ENCODE measurements at places on chromosomes 16 and 17.

- no peak for DNase-seq
Observed at GRCh38 chr16:10871157-10871991, 5.6 kb upstream of the CIITA start.

DNA sequence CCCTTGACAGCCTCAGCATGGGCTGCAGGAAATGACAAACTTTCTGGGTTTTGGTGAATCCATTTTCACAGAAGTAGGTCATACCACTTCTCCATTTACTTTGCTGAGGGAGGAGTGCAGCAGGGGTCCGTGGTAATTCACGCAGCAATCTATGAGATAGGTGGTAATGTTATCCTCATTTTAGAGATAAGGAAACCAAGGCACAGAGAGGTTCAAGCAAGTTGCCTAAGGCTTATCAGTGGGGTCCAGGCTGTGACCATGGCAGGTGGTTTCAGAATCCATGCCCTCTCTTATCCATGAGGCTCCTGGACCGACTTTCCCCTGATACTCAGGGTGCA is 12.6 kb downstream of the TBX4 start:
- DNase-seq = no peak

DNA sequence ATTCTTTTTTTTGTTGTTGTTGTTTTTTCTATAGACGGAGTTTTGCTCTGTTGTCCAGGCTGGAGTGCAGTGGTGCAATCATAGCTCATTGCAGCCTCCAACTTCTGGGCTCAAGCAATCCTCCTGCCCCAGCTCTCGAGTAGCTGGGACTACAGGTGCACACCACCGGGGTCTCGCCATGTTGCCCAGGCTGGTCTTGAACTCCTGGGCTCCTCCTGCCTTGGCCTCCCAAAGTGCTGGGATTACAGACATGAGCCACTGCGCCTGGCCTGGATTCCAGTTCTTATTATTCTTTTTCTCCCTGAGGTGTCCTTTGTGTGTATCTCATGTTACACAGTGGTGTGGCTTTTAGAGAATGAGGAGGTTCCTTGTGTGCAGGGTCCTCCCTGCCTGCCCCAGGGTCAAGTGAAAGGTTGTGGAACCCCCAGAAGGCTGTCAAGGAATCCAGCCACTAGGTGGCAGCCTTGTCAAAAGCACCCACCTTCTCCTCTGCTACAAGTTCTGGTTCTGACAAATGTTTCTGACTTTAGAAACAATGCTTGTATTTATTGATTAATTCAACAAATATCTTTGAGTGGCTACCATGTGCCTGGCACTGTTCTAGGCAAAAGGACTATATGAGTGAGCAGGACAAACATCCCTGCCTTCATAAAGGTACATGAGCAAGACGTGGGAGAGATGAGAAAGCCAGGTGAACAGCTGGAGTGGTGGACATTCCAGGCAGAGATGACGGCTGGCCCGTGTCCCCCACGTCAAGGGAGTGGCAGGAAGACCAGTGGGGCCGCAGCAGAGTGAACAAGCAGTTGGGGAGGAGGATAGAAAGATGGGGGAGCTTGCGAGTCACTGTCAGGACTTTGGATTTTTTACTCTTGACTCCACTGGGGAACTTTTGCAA is 112.4 kb downstream of the SPECC1 start:
- DNase-seq = peak; percentile 74

DNA sequence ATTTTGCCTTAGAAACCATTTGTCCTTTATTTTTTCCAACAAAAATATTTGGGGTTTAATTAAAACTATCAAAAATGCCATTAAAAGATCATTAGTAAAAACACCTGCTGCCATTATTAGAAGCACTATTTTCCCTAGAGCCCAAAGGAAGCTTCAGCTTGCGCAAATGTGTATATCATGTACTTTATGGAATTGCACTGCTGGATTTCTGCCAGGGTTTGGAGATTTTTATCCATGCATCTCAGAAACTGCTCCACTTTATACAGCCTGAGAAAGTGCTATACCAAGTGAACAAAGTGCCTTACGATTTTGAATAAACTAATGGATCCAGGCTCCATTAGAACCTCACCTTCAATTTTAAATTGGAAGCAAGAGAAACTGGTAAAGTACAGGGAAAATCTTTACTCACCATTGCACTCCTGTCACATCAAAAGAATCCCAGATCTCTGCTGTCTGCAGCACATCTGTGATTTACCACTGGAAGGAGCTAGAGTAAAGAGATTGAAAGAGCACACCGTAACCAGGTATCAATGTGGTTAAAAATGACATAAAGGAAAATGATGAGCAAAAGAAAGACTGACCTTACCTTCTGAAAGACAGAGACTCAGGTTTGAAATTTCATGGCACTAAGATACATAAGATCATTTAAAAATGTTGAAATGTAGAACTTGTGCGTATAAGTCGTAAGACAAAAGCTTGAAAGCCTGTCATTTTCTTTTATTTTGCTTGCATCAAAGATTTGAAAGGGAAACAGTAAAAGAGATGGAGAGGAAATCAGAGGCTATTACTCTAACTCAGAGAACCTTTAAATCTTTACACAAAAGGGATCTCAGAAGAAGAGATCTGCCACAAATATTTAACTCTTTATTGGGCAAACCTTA is 678.1 kb upstream of the GOT2 start:
- no peak for DNase-seq

GRCh38 chr17:65771704-65772103 is 210.3 kb upstream of the AXIN2 start:
- no peak for DNase-seq

DNA sequence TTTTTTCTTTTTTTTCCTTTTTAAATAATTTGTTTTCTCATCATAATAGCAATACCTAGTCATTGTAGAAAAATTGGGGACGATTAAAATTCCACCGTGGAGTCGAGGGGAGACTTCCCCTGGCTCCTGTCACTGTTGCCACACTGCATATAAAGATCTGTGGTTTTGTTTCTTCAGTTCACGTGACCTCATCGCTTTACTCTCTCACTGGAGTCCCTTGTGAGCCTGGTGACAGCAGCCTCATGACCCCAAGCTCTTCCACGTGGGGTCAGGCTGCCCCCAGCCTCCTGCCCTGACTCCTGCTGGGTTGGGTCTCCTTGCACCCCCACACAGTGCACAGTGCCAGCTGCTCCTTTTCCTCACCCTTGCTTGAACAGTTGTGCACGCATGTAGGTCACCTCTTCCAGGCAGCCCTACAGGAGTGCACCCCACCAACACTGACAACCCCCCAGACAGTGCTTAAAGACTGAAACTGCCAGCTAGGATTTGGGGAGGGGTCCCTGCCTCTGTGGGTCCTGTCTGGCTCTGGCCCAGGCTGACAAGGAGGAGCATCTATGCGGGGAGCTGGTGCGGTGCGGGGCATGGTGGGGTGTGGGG is 7.3 kb upstream of the METRNL start:
- DNase-seq = no peak

DNA sequence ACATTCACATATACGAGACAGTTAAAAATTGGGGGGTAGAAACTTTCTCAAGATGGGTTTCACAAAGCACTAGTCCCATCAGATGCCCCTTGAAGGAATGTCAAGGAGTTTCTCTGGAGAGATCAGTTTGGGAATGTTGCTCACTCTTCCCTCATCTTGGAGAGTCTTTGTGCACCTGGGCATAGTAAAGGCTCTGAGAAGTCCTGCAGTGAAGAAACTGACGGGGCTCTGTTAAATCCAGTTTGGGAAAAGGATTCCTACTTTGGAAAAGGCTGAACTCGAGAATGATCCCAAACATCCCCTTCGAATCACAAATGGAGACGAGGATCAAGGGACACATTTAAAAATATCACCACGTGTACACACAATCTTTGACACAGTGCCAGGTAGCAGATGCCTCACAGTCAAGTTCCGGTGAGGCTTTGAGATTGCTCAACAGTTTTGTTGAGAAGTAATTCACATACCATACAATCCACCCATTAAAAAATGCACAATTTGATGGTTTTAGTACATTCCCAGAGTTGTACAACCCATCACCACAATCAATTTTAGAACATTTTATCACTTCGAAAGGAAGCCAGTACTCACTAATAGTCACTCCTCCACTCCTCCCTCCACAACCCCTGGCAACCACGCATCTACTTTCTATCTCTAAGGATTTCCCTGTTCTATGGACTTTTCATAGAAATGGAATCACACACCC is 203.4 kb upstream of the FOXF1 start:
- no peak for DNase-seq

DNA sequence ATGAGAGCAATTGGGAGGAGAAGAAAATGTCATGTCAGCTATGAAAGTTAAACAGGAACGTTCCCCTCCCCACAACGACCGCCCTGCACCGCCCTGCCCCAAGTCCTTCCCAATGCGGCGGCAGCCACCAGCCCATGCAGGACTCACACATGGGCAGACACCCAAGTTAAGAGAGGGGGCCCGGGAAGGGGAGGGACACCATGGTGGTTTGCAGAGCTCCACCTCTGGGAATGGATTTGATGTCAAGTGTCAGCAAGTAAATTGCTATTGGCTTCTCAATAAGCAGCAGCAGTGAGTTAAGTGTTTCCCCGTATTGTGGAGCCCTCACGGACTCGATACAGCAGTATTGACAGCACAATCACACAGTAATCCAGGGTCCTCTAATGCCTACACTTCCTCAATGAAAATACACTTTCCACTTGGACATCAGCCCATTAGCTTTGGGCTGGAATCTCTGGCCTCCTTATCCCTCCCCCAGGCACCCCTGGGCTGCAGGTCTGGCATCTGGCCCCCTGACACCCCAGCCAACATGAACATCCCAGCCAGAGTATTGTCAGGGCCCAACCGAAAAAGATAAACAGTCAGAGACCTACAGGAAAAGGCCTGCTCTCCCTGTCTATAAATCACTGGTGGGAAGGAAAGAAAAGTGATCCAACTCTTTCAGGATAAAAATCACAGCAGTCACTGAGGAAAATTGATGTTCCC is 22.6 kb downstream of the ZFHX3 start:
- DNase-seq = no peak

DNA sequence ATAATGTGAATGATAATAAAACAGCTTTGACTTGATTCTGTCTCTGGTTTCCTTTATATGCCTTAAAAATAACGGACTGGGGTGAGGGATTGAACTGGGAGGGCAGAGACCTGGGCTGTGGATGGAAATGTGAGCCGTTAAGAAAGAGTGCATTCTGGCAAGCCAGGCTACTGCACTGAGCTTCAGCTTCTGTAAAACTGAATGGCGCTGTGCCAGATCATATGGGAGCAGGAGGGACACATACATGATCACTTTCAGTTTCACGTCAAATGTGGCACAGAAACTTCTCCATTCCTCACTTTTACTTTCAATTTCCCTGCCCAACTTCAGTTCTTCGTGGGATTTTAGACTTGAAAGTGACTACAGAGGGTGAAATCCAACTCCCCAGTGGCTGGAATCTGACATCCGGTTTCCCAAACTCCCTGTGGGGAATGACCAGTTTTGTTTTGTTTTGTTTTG is 1.1 kb downstream of the MT2A start:
- DNase-seq = peak; percentile 76

DNA sequence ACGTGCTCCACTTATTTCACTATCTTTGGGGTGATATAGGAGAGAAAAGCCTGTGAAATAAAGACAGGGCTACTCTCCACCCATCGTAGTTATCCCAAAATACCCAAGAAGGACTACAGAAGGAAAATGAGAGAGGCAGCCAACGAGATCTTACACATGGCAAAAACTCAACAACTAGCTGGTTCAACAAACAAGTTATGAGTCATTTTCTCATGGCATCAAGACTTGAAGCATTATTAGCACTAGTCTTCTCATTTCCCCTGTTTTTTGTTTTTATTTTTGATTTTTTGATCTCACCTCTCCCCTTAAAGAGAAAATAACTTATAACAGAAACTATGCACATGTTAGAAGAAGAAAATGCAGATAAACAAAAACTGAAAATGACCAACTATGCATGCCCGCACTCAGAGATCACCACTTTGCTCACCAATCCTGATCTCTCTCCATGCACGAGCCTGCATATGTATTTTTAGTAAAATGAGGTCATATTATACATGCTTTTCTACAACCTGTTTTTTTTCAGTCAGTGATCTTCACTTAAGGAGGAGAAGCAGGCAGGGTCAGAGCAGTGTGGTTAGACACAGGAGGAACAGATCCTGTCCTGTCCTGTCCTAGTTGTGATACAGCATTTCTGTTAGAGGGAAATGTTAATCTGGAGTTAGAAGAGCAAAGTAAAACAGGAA is 22.8 kb downstream of the FAM117A start:
- no peak for DNase-seq

DNA sequence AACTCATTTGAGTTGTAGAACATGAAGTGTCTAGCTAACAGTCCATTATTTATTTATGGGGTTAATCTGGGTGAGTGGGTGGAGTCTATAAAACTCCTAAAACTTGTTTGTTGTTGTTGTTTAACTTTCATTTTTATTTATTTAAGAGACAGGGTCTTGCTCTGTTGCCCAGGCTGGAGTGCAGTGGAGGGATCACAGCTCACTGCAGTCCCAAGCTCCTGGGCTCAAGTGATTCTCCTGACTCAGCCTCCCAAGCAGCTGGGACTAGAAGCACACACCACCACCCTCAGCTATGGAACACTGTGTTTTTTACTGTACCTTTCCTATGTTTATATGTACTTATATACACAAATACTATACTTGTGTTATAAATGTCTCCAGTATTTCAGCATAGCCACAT is 77.8 kb upstream of the CLEC18B start:
- no peak for DNase-seq

DNA sequence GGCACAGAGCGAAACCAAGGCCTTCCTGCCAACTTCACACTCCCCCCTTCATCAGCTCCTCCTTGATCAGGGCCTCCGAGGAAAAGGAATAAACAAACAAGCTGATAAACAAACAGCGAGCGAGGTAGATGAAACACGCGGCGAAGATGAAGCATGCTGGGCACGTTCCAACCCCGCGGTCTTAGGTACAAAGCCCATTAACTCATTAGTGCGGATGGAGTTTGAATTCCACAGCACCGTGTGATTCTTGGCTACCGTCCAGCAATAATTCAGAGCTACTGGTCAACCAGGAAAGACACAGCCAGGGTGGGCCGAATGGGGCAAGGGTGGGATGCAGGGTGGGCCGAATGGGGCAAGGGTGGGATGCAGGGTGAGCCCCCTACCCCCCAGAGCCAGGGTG is 67.3 kb downstream of the RBFOX3 start:
- no peak for DNase-seq

GRCh38 chr16:3689731-3690130 is 27.6 kb downstream of the TRAP1 start:
- no peak for DNase-seq

DNA sequence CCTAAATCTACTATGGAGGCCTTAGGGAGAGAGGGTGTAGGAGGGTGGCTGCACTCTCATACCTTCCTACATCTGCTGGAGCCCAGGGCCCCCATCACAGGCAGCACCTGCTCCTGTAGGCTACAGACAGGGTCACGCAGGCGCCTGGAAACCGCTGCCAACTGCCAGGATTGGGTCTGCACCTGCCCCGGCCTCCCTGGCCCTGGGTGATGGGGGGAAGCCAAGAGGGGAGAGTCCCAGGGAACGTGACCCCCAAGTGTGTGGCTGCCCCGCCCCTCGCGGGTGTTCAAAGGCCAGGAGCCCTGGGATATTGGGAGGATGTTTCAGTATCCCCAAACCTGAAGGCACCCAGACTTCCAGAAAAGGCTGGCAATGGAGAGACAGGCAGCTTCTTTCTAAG is 5.6 kb upstream of the TEX19 start:
- DNase-seq = no peak

- DNase-seq = no peak
Observed at GRCh38 chr17:58591455-58591854, 77.0 kb upstream of the MTMR4 start.

GRCh38 chr16:66539623-66540469 is 10.1 kb downstream of the TK2 start:
- no peak for DNase-seq

GRCh38 chr17:28518132-28518531 is 12.0 kb downstream of the FOXN1 start:
- no peak for DNase-seq

All from activated naive CD4-positive, alpha-beta T cell treated with anti-CD3 and anti-CD28 coated beads, Interleukin-2, amount 50 U/mL, for 16 hours (primary cell).